ENCODE measurements at places on chromosomes 2 and 18.

DNA sequence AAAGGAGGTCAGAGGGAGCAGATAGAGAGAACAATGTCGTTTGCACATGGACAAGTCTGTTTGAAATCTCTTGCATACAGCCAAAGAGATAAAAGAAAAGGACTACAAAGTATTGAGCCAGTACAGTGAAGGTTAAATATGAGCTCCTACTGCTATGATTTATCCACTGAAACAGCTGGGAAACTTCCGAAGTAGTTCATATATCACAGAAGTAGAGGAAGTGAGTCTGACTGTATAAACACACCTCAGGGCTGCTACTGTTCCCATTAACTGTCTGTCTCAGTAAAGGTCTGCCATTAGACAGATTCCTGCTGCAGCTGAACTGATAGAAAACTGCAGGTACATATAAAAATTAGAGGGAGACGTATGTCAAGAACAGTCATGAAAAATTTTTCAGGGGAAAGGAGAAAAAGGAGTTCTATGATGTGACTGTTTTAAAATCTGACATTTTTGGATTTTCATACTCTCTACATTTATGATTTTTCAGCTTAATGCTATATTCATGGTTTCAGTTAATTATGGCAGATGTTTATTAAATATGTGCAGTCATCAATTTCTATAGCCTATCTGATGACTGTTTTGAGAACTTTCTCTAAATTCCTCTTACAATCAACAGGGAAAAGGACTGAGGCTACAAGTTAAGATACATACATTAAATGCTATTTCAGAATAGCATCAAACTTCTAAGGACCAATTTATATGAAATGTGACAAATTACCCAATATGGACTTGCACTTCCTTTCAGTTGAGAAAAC, 364.7 kb downstream of the ERBB4 start:
- no peak for DNase-seq

DNA sequence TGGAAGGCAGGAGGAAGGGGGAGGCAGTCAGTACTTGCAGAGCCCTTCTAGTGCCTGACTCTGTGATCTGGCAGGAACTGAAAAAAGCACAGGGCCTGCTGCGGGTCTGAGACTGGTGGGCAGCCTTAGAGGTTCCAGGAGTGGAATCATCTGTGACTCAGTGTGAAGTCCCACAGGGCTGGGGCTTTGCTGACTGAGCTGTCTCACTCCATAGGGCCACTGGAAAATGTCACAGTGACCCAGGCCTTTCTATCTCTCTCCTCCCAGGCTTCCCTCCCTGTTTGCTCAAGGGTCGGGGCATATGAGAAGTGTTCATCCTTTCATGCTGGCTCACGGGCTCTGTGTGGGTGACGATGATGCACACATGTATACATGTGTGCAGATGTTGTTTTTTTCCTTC, 47.1 kb upstream of the ZFP36L2 start:
- DNase-seq, result no peak

- DNase-seq, result no peak
Measured at GRCh38 chr2:36462311-36462935, 106.8 kb downstream of the CRIM1 start.

DNA sequence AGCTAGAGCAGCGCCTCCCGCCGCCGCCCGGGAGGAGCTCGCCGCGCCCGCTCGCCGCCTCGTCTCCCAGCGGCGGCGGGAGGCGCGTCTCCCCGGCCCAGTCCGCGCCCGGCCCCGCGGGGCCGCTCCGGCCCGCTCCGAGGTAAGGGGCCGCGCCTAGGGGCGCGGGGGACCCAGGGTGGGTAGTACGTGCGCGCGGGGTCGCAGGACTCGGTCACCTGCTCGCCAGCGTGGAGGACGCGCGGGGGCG, 259 bp downstream of the NPAS2 start:
- no peak for DNase-seq

DNA sequence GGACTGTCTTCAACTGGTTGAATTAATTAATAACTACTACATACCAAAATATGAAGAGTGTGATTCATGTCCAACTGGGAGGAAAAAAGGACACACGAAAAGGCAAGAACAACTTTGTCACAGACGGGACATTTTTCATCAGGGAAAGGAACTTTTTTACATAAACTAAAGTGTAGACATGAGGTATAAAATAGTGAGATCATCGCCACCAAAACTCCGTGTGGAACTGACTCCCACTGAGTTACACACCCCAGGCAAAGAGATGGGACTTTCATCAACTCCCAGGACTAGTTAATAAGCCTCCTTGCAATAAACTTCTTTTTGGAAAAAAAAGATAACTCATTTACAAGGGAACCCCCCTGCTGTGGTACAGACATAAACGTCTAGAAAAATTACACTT, 12.9 kb upstream of the NMI start:
- DNase-seq, result no peak

DNA sequence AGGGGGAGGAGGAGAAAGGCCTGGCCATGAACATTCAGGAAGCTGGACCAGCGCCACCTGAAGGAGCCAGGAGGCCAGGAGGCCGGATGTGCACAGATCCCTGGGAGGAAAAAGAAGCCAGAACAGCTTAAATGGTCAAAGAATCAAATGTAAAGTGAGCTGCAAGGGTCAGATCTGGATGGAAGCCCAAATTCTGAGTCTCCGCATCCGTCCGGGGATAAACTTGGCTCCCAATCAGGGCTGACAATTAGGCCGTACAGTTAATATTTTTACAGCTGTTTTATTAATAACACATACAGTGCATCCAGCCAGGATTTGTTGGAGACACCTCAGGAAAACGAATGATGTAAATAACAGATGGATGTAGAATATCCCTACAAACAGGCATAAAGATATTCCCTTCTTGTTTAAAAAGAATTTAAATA, 495.1 kb upstream of the TCF4 start:
- no peak for DNase-seq

All from stimulated activated CD8-positive, alpha-beta memory T cell treated with anti-CD3 and anti-CD28 coated beads, Interleukin-2, amount 100 ng/mL, for 1 hour (primary cell).